Brain microvascular endothelial cell (primary cell): ENCODE measurements at places on chromosomes 1 and 21.

DNA sequence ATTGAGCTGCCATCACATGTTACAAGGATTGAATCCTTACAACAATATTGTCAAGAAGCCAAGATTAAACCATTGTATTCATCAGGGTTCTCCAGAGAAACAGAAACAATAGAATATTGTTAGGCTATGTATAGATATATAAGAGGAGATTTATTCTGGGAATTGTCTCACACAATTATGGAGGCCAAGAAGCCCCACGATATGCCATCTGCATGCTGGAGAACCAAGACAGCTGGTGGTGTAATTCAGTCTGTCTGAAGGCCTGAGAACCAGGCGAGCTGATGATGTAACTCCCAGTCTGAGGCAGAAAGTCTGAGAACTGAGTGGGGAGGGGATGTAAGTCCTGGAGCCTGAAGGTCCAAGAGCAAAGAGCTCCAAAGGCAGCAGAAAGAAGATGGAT is 14.5 kb upstream of the TTF2 start:
- DNase-seq, result no peak

DNA sequence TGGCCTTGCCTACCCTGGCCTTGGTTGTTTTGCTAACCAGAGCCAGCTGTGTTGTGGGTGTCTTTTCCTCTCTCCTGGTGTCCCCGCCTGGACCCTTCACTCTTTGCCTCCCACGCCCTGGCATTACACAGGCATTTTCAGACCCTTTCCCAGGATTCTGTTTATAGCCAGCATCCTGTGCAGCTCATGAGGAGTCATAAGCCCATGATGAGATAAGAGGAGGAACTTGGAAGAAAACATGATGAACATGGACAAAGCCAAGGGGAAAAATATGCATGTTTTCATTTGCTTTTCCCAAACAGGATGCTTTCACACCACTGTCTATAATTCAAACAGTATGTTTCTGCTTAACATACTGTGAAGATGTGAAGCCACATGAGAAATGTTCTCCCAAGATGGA is 18.7 kb upstream of the WARS2 start:
- peak; percentile 22 for DNase-seq

DNA sequence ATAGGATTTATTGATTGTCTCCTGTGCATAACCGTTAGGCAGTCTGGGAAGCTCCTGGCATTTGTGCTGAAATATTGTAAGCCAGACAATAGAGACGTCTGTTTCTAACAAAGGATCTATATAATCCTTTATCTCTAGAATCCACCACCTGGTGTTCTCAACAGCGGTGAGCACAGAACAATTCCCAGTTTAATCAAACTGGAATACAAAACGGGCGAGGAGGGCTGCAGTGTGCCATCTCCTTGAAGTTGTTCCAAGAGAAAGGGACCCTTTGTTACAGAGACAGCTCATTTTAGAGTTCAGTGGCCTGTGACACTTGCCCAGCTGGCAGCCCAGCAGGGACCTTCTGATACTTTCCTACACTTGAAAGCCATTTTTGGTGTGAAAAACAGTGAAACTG is 162.8 kb upstream of the IVNS1ABP start:
- no peak for DNase-seq

GRCh38 chr1:154557939-154558719 is at the start of gene UBE2Q1:
TSS of gene UBE2Q1 (minus strand) at chr1:154558662. CDS start at chr1:154558553, 109 bp downstream.
- no peak for DNase-seq

- no peak for DNase-seq
These were observed 62.1 kb downstream of the SKI start for GRCh38 chr1:2290171-2290578.
